ENCODE measurements at places on chromosomes 13 and 19.

DNA sequence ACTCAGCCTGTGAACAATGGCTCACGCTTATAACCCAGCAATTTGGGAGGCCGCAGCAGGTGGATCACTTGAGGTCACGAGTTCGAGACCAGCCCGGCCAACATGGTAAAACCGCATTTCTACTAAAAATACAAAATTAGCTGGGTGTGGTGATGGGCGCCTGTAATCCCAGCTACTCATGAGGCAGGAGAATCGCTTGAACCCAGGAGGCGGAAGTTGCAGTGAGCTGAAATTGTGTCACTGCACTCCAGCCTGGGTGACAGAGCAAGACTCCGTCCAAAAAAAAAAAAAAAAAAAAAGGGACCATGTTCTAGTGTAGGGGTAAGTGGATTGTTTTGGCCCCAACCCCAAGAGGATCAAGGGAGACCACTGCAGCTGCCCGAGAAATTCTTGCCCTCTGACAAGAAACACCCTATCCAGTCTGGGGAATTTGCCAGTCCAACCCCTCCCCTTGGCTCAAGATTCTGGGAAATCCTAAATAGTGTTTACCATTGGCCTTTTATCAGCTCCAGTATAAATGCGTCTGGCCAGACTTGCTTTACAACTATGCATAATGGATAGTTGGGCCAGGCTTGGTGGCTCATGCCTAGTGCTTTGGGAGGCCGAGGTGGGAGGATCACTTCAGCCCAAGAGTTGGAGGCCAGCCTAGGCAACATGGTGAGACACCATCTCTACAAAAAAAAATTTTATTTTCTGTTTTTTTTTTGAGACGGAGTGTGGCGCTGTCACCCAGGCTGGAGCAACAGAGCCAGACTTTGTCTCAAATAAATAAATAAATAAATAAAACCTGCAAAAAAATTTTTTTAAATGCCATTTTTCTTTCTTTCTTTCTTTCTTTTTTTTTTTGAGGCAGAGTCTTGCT lies 5.1 kb upstream of the DHDH start:
- no peak for DNase-seq

- no peak for DNase-seq
Observed at GRCh38 chr13:113759525-113760137, 605 bp downstream of the TMEM255B start.

DNA sequence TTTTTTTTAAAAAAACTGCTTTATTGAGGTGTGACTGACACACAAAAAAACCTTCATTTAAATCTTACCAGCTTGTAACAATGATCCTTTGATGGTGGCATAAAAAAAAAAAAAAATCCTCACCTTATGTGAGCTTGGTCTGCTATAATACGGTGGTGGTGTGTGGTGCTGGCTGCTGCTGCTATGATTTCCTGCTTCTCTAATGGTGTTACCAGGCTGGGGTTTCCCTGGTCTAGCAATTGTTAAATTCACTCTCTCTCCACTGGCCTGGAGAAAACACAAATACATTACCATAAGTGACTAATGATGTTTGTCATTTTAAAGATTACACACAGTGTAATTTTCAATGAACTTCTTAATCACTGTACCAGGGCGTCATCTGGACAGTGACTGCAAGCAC lies 60.6 kb downstream of the LNX2 start:
- DNase-seq = no peak

DNA sequence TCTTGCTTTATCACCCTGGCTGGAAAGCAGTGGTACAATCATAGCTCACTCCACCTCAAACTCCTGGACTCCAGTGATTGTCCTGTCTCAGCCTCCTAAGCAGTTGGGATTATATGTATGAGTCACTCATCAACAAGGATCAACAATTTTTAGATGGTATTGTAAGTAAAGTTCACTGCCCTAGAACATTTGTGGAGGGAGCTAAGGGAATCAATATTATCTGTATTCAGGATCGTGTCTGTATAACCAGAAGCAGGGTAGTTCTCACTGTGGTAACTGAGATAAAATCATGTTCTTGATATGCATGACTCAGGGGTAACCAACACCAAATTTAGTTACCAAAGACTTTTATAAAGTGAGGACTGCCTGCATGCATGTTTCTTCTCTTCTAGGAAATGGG lies 27.0 kb downstream of the ZMYM5 start:
- no peak for DNase-seq

- DNase-seq = no peak
Observed at GRCh38 chr13:113051641-113052040, 54.0 kb upstream of the F7 start.

- no peak for DNase-seq
Observed at GRCh38 chr19:49831592-49831991, 13.5 kb downstream of the MED25 start.

GRCh38 chr13:45231305-45231704 lies 30.5 kb upstream of the KCTD4 start:
- DNase-seq = no peak

- no peak for DNase-seq
Observed at GRCh38 chr13:72132075-72132474, 265.1 kb upstream of the DACH1 start.

DNA sequence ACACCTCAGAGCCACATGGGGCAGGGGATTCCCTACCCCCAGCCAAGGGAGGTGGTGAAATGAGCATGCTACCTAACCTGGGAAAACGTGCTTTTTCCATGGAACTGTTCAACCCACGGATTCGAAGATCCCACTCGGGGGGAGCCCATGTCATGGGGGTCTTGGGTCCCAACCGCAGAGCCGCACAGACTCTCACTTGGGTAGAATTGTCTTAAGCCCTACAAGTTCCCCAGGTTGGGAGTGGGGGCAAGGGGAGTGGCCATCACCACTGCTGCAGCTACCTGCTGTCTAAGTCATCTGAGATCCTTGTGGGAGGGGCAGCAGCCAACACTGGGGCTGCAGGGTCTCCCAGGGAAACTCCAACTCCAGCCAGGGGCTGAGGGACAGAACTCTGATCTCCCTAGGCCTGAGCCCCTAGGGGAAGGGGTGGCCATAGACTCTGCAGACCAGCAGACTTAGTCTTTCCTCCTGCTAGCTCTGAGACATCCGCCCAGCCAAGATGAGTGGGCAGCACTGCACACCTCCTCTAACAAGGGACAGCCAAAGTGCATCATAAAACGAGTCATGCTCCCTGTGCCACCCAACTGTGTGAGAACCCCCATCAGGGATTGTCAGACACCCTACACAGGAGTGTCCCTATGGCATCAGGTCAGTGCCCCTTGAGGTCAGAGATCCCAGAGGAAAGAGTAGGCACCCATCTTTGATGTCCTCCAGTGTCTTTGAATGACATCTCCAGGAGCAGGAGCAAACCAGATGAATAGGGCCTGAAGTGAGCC lies 610.4 kb upstream of the SLITRK6 start:
- DNase-seq = no peak

DNA sequence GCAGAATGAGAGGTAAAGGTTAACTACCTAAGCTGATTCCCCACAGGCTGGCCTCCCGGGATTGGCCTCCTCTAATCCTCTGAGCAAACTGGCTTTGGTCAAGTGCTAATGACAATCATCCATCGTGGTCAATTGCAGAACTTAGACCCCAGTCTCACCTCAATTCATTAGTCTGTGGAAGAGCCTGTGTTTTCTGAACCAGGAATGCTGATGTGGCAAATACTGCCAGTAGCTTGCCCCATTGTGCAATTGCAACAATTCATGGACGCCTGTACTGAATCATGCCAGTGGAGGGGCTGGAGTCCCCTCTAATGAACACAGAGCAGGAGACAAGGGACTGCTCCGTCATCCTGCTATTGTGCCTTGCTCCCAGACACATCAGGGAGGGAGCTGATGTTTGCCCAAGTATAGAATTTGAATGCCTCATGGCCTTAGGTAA lies 1256.5 kb downstream of the EFNB2 start:
- no peak for DNase-seq

GRCh38 chr19:50896591-50897190 lies 14.5 kb downstream of the KLK4 start:
- DNase-seq = peak; percentile 60

DNA sequence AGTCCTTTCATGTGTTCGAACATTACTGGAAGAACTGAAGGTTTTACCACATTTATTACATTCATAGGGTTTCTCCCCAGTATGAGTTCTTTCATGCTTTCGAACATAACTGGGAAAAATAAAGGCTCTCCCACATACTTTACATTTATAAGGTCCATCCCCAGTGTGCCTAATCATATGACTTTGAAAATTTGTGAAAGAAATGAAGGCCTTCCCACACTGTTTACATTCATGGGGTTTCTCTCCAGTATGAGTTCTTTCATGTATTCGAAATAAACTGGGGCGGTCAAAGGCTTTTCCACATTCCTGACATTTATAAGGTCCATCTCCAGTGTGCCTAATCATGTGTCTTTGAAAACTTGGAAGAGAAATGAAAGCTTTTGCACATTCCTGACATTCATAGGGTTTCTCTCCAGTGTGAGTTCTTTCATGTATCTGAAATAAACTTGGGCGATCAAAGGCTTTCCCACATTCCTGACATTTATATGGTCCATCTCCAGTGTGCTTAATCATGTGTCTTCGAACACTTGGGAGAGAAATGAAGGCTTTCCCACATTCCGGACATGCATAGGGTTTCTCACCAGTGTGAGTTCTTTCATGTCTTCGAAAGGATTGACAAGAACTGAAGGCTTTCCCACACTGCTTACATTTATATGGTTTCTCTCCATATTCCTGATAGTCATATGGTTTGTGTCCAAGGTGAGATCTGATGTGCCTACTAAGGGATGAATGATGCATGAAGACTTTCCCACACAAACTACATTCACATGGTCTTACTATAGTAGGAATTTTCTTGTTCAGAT lies 24.0 kb downstream of the ZNF564 start:
- DNase-seq = no peak

DNA sequence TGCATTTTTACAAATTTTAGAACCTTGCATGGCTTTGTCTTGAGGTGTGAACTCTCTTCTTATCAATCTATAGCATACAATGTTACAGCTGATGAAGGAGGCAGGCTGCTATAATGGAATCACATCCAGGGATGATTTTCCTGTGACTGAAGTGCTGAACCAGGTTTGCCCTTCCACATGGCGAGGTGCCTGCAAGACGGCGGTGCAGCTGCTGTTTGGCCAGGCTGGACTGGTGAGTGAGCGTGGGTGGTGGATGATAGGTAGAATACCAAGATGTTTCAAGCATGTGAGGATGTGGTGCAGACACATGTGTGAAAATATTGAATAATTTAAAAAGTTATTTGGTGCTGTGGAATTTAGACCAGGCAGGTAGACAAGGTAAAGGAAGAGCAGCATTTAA lies 34.9 kb upstream of the GPI start:
- no peak for DNase-seq

GRCh38 chr13:108037348-108037747 lies 178.0 kb downstream of the LIG4 start:
- no peak for DNase-seq

GRCh38 chr13:32113532-32113931 lies 82.0 kb downstream of the FRY start:
- no peak for DNase-seq

- no peak for DNase-seq
Observed at GRCh38 chr13:27161980-27162379, 9.6 kb downstream of the USP12 start.

- DNase-seq = no peak
Observed at GRCh38 chr13:68490594-68490993, 1260.5 kb upstream of the PCDH9 start.

DNA sequence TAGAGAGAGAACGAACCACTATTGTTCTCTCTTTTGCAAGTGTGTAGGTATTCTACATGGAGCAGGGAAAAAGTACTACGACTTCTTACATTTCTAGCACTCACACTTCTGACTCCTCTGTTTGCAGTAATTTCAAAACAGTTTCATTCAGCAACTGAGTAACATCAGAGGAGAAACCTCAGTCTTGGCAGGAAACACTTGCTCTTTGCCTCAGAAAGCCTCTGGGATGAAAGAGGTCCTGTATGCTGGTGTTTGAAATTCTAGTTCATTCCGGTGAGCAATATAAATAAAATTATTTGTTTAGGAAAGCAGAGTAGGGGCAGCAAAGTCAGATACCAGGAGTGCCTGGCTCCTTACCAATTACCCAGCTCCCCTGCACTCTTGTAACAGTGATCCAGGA lies 595.5 kb downstream of the TBC1D4 start:
- DNase-seq = no peak

- DNase-seq = no peak
Observed at GRCh38 chr13:75736173-75736572, 100.0 kb downstream of the LMO7 start.

DNA sequence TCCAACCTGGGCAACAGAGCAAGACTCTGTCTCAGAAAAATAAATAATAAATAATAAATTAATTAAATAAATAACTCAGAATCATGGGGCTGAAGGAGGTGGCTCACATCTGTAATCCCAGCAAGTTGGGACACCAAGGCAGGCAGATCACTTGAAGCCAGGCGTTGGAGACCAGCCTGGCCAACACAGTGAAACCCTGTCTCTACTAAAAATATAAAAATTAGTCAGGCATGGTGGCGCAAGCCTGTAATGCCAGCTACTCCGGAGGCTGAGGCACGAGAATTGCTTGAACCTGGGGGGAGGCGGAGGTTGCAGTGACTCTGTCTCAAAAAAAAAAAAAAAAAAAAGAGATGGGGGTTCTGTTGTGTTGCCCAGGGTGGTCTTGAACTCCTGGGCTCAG lies 7.2 kb downstream of the TMEM38A start:
- no peak for DNase-seq

DNA sequence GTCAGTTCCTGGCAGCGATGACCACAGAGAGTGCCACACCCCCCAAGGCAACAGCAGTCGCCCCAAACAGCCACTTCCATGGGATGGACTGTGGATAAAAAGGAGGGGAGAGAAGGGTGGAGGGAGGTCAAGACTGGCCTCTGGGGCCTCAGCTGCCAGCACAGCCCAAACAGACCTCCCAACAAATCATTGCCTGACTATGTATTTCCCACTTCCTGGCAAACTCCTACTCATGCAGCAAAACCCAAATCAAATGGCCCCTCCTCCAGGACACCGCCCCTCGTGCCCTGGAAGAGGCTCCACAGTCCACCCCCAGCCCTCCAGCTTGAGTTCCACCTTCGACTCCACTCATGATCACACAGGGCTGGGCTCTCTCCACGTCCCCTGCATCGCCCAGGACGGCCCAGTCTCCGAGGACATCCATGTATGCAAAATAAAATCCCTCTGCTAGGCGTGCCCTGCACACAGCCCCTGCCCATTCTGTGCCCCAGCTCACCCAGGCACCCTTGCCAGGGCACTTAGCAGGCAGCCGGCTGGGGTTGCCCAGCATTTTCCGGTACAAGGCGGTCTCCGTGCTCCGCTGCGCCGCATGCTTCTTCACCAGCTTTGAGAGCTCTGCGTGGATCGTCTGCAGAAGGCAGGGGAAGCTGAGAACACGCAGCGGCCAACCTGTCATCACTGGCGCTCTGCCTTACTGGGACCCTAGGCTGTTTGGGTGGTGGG lies 10.5 kb upstream of the ELL start:
- no peak for DNase-seq

- DNase-seq = peak; percentile 75
Observed at GRCh38 chr13:87123987-87124784, 547.0 kb upstream of the SLITRK5 start.

GRCh38 chr13:88063741-88064140 lies 392.6 kb downstream of the SLITRK5 start:
- no peak for DNase-seq

Data from HCT116 (cell line).